AG04450 (cell line): ENCODE measurements at places on chromosomes 5 and 9. TPM values are rescaled to one million over a fixed set of nuclear protein-coding genes. Genes with fewer than 3 reads are reported as not detected.

Gene SLCO6A1
- not detected in 2 replicates for polyA plus RNA-seq

Gene LMX1B
- polyA plus RNA-seq: not detected in 2 replicates

Gene IL4
- not detected in 2 replicates for polyA plus RNA-seq

Gene GDNF
- polyA plus RNA-seq: 2.2 and 2.8 TPM in 2 replicates

Gene IL31RA
- polyA plus RNA-seq: 1.5 and 1.9 TPM in 2 replicates

Gene PHF19
- 20.4 and 30.5 TPM in 2 replicates for polyA plus RNA-seq

Gene TPPP
- polyA plus RNA-seq: 0.05 and 0.06 TPM in 2 replicates

Gene RAI14
- 162 and 211 TPM in 2 replicates for polyA plus RNA-seq

Gene CCDC192
- polyA plus RNA-seq: not detected in 2 replicates

Gene CDKN2A
- 29.7 and 40.4 TPM in 2 replicates for polyA plus RNA-seq

Gene UBE2QL1
- not detected in 2 replicates for polyA plus RNA-seq

Gene SRP19
- polyA plus RNA-seq: 98.6 and 149 TPM in 2 replicates

DNA sequence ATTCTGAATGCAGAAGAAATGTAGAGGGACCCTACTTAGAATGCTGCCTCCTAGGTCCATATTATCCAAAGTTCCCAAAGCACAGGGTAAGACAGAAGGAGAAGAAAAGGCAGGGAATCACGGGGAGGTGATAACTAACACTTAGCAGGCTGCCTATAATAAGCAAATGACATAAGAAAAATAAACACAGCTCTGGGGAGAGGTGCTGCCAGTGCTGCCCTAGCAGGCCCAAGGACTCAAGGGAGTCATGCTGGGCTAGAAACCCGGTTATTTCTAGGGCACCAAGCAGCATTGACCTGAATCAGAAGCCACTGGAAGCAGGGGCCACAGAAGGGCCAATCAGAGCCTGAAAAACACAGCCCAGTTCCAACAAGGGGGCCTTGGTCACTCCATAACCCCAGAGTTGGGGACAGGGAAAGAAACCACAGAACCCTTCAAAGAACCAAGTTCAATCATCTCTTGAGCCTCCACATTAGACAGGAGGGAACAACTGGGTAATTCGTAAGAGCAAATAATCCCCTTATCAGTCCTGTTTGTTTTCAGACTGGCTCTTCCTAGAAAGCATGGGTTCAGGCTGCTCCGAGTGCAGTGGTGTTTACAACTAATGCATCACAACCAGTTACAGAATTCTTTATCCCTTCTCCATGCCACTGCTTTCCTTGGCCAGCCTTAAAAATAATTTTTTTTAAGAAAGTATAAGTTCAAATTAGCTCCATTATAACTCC is 24.0 kb downstream of the NRG2 start:
- no peak for DNase-seq

DNA sequence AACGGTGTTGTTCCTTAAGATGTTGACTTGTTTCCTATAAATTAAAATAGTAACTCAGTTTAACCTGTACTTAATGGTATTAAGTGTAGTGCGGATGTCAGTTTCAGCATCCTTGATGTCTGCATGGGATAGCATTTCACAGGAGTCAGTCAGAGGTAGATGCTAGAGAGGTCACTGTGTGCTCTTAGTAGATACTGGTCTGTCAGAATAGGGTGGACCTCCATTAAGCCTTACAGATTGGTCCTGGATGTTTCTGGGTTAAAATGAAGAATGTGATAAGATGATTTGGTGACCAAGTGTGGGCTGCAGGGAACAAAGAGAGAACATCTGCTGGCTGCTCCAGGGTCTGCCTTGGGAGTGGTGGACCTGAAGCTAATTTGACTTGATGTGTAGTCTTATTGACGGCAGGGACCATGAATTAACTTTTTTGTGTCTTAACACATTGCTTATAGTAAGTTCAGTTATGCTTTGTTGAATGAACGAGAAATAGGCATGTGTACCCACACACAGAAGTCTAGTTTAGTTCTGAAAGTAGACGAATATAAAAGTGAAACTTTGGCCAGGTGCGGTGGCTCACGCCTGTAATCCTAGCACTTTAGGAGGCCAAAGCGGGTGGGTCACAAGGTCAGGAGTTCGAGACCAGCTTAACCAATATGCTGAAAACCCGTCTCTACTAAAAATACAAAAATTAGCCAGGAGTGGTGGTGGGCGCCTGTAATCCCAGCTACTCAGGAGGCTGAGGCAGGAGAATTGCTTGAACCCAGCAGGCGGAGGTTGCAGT is 12.5 kb downstream of the RAB24 start:
- no peak for DNase-seq

GRCh38 chr5:169190849-169191248 is 110.1 kb downstream of the SLIT3 start:
- no peak for DNase-seq

DNA sequence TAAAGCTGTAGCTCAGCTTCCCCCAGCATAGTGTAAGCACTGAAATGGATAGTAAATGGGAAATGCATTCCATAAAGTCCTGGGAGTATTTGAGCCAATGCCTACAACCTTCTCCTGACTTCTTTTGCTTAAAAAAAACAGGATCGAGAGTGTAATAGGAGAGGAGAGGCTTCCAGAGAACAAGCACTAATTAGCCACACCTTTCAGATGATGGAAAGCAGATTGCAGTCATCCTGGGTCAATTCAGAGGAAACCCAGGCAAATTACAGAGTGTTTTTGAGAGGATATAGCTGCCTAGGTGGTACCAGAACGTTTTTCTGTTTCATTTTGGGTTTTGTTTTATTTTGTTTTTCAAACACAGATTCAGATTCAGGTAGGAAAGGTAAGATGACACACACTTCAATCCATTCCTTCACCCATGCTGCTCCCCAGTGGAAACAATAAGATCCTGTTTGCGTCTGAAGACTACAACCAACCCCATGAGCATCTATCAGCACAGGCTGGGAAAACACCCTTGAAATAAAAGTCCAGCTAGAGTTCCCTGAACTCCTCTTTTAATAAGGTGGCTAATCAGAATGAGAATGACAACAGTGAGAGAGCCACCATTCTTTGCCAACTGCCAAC is 95.6 kb downstream of the RFK start:
- DNase-seq: no peak

GRCh38 chr9:125476645-125477044 is 215.0 kb downstream of the GAPVD1 start:
- no peak for DNase-seq

DNA sequence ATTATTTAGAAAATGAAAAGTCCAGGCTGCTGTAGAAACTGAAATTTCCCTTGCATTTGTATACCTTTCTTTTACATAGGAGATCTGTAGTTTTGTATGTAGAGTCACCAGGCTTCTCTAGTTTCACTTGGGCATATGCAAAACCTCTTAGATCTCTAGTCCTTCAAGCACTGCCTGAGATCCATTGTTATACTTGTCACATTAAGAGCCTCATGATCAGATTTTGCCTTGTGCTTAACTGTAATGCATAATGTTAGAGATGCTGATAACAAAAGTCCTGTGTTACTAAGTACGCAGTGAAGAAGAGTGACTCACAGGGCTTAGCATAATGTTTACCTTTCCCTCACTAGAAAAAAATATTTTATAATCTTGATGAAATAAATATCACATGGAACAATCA is 250.2 kb downstream of the CYLC2 start:
- DNase-seq: no peak

- DNase-seq: no peak
These were observed 85.7 kb upstream of the SGCD start for GRCh38 chr5:156241266-156241665.

DNA sequence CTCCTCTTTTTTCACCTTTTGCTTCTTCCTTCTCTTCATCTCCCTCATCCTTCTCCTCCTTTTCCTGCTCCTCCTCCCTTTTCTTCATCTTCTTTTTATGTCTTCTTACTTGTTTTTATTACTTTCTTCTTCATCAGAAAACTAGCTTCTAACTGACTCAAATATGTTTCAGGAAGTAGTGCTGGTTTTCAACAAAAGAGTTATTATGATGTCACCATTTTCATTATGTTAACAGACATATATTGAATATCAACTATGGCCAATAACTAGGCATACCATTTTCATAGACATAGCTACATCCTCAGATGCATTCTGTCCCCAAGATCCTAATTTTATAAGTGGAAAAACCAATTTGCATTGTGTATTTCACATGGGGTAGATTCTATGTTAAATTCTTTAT is 252.9 kb upstream of the PAPPA start:
- DNase-seq: no peak

DNA sequence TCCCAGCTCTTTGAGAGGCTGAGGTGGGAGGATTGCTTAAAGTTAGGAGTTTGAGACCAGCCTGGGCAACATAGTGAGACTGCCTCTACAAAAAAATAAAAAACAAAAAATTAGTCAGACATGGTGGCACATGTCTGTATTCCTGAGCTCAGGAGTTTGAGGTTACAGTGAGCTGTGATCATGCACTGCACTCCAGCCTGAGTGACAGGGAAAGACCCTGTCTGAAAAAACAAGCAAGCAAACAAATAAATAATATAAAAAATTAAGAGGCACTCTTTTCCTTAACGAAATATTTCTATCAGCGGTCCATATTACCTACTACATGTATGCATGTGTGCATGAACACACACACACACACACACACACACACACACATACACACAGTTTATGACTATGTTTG is 20.9 kb upstream of the FOCAD start:
- no peak for DNase-seq

DNA sequence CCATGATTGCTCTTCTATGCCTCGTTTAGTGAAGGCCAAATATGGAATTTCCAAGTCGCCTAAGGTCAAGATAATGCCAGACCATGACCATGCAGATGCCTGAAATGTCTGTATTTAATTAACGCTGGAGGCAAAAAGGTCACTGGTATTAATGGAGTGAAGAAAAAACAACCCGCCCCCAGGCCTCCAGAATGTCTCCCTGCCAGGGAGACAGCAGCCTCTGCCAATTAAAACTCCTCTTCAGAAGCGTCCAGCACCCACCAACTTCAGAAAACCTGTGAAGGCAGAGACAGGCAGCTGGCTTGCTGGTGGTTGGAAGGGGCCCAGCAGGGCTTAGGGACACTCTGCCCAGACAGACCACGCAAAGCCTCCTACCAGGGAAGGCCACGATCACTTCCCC is 94.4 kb downstream of the VAV2 start:
- DNase-seq: no peak

GRCh38 chr5:55982957-55983381 is 11.8 kb downstream of the IL6ST start:
- no peak for DNase-seq

- no peak for DNase-seq
These were observed 74.1 kb upstream of the SYK start for GRCh38 chr9:90727488-90727887.

GRCh38 chr5:35777358-35778087 is 79.2 kb upstream of the IL7R start:
- peak; percentile 48 for DNase-seq

- no peak for DNase-seq
These were observed 1498.8 kb downstream of the MAT2B start for GRCh38 chr5:165004175-165004574.

DNA sequence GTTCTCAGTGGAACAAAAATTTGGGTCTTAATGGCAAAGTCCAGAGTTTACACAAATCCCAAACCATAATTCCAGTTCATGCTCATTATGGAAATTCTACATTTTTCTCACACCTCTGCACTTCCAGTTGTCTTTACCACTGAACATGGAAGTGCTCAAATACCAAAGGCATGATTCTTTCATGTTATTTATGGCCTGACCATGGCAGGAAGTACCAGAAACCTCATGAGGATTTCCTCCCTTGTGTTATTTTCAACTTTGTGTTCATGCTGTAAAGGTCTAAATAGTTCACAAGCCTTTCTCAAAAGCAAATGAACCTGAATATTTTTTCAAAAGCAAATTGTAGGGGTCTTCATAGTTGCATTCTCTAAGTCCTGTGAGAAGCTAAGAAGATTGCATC is 82.0 kb upstream of the ITGA1 start:
- DNase-seq: no peak

- DNase-seq: no peak
These were observed 426.6 kb upstream of the WWC1 start for GRCh38 chr5:167864801-167865200.

- DNase-seq: no peak
These were observed 296.3 kb upstream of the SMARCA2 start for GRCh38 chr9:1718836-1719235.

- no peak for DNase-seq
These were observed 323.8 kb downstream of the PRELID2 start for GRCh38 chr5:145511351-145511750.

DNA sequence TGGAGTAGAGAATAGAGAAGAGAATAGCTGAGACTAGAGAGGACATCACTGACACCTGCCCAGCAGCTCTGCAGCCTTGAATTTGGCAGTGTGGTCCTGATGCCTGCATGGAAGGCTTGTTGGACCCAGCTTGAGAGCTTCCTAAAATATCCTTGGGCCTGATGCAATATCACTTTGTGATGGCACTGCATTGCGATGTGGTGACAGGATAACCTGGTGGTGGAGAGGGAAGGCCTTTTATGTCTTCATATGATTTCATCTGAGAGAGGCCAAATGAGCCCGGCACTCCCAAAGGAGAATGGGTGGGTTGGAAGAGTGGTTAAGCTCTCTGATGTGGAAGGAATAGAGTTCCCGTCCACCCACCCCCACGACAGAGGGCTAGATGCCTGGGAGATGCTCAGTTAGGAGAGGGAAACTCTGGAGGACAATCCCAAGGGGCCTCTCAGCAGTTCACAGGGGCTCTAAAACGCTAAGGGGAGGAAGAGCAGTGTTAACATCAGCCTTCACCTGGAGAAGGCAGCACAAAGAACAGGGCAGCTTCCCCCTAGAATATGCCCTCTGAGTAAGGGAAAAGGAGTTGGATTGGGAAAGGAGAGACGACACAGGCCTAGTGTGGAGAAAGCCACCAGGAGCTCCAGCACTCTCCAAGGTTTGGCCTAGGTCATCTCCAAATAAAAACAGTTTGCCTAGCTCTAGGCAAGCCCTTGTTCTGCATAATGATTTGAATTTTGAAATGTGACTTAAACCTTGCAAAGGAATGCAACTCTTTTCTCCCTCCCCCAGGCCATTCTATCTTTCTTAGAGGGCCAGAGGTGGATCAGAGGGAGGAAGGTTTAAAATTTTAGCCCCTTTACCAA is 99.8 kb upstream of the SSBP2 start:
- no peak for DNase-seq

- no peak for DNase-seq
These were observed 33.2 kb downstream of the FBXO38 start for GRCh38 chr5:148416921-148417320.
